ENCODE measurements at places on chromosomes 2 and 18. TPM values are rescaled to one million over a fixed set of nuclear protein-coding genes. Genes with fewer than 3 reads are reported as not detected.

GRCh38 chr2:197145471-197146056, 165.0 kb downstream of the ANKRD44 start:
- no peaks in the 10 kb centered on the region for H3K27me3 ChIP-seq
- no peaks in the 10 kb centered on the region for H3K36me3 ChIP-seq
- H3K4me1 ChIP-seq = peaks cover 84% of the 10 kb centered on the region
- H3K4me3 ChIP-seq = peak overlapping the region; percentile 18
- peak; percentile 95 for DNase-seq

DNA sequence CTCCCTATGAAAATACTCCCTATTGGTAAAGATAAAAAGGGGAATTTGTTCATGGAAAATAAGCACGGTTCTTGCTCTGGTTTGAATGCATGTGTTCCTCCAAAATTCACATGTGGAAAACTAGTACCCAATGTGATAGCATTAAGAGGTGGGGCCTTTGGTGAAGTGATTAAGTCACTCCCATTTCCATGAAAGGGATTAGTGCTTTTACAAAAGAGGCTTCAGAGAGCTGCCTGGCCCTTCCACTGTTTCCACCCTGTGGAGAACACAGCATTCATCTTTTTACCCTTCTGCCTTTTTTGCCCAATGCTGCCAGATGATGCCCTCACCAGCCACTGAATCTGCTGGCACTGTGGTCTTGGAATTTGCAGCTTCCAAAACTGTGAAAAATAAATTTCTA, 666.8 kb downstream of the ARHGAP15 start:
- no peaks in the 10 kb centered on the region for H3K27me3 ChIP-seq
- no peaks in the 10 kb centered on the region for H3K36me3 ChIP-seq
- H3K27ac ChIP-seq = no peak overlapping the region
- no peak overlapping the region for H3K4me3 ChIP-seq
- DNase-seq = no peak
- no peaks in the 10 kb centered on the region for H3K4me1 ChIP-seq

GRCh38 chr2:118580651-118581050, 266.8 kb downstream of the EN1 start:
- H3K27ac ChIP-seq = no peak overlapping the region
- H3K36me3 ChIP-seq = no peaks in the 10 kb centered on the region
- no peaks in the 10 kb centered on the region for H3K27me3 ChIP-seq
- H3K4me1 ChIP-seq = no peaks in the 10 kb centered on the region
- no peak for DNase-seq
- H3K4me3 ChIP-seq = no peak overlapping the region

- H3K4me1 ChIP-seq = no peaks in the 10 kb centered on the region
- H3K27ac ChIP-seq = no peak overlapping the region
- no peaks in the 10 kb centered on the region for H3K27me3 ChIP-seq
- H3K4me3 ChIP-seq = no peak overlapping the region
These were observed 42.1 kb upstream of the RFX8 start for GRCh38 chr2:101516823-101517690.

DNA sequence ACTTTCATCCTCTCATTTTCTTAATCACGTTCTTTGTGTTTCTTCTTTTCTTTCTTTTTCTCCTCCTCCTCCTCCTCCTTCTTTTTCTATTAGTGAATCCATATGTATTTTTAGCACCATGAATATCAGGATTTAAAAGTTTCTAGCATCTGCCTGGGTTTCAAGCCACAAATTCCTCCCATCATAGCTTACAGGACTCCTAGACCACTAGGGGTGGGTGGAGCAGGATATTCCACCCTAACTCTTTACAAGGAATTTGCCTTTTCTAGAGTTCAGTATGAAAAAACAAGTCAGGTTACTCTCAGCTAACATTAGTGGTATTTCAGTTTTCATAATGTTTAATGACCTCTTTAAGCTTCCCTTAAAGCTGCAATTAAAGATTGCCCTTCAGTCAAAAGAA, 19.1 kb upstream of the LRRTM1 start:
- H3K27ac ChIP-seq = no peak overlapping the region
- H3K4me3 ChIP-seq = no peak overlapping the region
- no peak for DNase-seq
- no peaks in the 10 kb centered on the region for H3K36me3 ChIP-seq

GRCh38 chr18:67651438-67651837, 134.9 kb upstream of the DSEL start:
- no peaks in the 10 kb centered on the region for H3K27me3 ChIP-seq
- no peaks in the 10 kb centered on the region for H3K4me1 ChIP-seq
- no peak for DNase-seq
- no peak overlapping the region for H3K27ac ChIP-seq
- no peaks in the 10 kb centered on the region for H3K36me3 ChIP-seq
- H3K4me3 ChIP-seq = no peak overlapping the region

DNA sequence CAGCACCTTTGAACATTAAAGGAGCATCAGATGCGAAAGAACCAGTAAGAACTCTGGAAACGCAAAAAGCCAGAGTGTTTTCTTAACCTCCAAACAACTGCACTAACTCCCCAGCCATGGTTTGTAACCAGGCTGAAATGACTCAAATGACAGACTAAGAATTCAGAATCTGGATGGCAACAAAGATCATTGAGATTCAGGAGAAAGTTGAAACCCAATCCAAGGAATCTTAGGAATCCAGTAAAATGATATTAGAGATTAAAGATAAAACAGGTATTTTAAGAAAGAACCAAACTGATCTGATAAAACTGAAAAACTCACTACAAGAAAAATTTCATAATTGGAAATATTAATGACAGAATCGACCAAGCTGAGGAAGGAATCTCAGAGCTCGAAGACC, 116.7 kb downstream of the PTRHD1 start:
- DNase-seq = no peak
- no peaks in the 10 kb centered on the region for H3K36me3 ChIP-seq

- H3K27me3 ChIP-seq = no peaks in the 10 kb centered on the region
- peaks cover 14% of the 10 kb centered on the region for H3K4me1 ChIP-seq
- H3K4me3 ChIP-seq = no peak overlapping the region
- H3K27ac ChIP-seq = no peak overlapping the region
- DNase-seq = no peak
- H3K36me3 ChIP-seq = no peaks in the 10 kb centered on the region
These were observed 49.9 kb downstream of the KLF7 start for GRCh38 chr2:207115715-207116364.

- peak; percentile 11 for DNase-seq
- H3K4me1 ChIP-seq = no peaks in the 10 kb centered on the region
- no peaks in the 10 kb centered on the region for H3K36me3 ChIP-seq
- H3K27me3 ChIP-seq = no peaks in the 10 kb centered on the region
- H3K27ac ChIP-seq = no peak overlapping the region
These were observed 94.0 kb downstream of the FMNL2 start for GRCh38 chr2:152428800-152429582.

GRCh38 chr2:172889768-172890430, 154.3 kb downstream of the RAPGEF4 start:
- H3K4me1 ChIP-seq = no peaks in the 10 kb centered on the region
- H3K4me3 ChIP-seq = no peak overlapping the region
- no peaks in the 10 kb centered on the region for H3K36me3 ChIP-seq

DNA sequence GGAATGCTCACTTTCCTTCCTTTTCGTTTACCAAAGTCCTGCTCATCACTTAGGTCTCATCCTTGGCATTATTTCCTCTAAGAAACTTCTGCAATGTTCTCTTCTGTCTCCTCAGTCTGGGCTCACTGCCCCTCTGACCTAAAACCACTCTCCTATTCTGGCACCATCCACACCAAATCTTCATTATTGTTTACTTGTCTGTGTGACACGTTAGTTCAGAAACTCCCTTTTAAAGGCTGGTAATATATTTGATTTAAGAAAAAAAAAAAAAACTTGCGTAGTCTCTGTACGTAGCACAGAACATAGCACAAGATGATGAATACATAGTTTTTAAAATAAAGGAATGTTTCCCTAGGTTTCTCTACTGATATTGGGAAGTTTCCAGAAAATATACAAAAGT, 118.8 kb upstream of the CAVIN2 start:
- no peaks in the 10 kb centered on the region for H3K4me1 ChIP-seq
- no peak for DNase-seq
- H3K36me3 ChIP-seq = no peaks in the 10 kb centered on the region
- no peak overlapping the region for H3K4me3 ChIP-seq
- H3K27me3 ChIP-seq = no peaks in the 10 kb centered on the region

DNA sequence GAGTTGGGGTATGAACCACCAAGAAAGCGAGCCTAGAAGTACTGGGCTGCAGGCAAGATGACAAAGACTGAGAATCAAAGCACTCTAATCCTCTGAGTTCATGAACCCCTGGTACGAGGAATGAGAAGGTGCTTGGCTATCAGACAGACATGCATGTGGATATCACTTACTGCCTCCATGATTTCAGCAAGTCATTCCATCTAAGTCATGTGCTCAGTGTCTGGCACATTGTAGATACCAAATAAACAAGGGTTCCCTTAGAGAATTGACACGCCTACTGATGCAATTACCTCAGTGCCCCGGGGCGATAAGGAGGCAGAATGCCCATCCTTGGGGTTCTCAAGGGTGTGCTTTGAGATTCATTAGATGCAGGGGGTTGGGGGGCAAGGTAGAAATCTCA, 125.6 kb upstream of the PKDCC start:
- no peak for DNase-seq
- no peak overlapping the region for H3K27ac ChIP-seq
- H3K27me3 ChIP-seq = no peaks in the 10 kb centered on the region
- H3K4me3 ChIP-seq = no peak overlapping the region
- no peaks in the 10 kb centered on the region for H3K4me1 ChIP-seq

Gene CRYGD
- total RNA-seq = not detected

Gene NEB
- total RNA-seq = 1.4 TPM

Gene EFEMP1
- not detected for total RNA-seq

Gene DLX2
- total RNA-seq = 0.97 TPM

Gene MAP3K2
- total RNA-seq = 36.0 TPM

Gene SMIM21
- total RNA-seq = not detected

Gene SMPD4
- 24.3 TPM for total RNA-seq

Gene M1AP
- total RNA-seq = not detected

Gene SCN9A
- total RNA-seq = not detected

Gene COL6A3
- not detected for total RNA-seq

Measured in Karpas-422 (cell line).